ENCODE measurements at places on chromosomes 7 and 10.

GRCh38 chr7:115779561-115779960 lies 251.0 kb downstream of the TFEC start:
- no peak for DNase-seq

GRCh38 chr10:127715782-127716378 lies 21.1 kb upstream of the FOXI2 start:
- DNase-seq = no peak

- DNase-seq = no peak
Measured at GRCh38 chr7:48643431-48644013, 280.8 kb upstream of the CDC14C start.

DNA sequence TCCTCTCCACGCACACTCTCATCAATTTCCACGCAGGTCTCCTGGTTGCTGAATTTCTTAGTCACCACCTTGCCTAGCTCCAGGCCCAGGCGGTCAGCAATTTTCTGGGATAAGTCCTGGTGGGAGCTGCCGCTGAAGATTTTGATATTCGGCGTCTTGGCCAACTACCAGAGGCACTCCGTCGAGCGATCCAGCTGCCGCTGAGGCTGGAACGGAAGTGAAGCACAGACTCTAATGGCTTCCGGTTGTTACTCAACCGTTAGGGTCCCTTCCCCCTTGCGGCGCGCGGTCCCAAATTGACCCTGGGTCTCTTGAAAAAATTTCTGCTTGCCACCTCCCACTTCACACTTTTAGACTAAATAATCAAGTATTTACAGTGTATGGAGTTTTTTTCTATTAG lies at the start of gene PRPS1L1:
Gene PRPS1L1 (minus strand): TSS at position 219 of the 400 bp plus-strand sequence.
- DNase-seq = no peak

DNA sequence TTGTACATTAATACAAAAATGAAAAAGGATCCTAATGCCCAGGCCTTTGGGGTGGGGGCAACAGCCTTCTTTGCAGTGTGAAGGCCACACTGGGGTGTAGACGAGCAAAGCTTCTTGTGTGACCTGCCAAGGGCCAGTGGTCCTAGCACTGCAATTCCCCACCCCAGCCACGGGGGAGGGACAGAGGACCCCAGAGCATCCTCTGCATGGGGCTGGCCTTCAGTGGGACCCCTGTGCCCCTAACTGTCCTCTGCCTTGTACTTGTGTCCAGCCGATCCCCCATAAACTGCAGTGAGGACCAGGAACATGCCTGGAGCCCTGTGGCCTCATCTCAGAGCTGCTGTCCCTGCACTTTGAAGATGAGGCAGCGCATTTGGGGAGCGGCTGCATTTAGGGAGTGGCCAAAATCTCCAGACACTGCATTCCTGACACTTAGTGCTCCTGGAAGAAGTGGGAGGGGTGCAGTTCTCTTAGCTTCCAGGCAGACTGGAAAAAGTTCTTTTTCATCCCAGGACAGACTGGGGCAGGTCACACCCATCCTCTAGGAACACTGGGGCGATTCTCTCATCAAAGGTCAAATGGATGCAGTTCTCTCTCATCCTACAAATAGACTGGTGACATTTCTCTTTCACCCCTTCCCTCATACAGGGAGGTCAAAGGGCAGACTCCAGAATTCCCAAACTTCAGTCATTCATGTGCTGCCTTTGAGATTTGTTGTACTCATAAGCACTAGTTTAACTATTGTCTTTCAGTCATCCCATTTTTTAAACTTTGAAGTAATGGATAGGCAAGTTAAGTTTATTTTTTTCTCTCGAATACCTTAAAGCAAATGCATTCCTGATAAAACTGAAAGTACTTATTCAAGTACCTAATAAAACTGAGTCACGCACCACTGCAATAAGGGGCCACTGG lies 922 bp upstream of the MYO1G start:
- no peak for DNase-seq

DNA sequence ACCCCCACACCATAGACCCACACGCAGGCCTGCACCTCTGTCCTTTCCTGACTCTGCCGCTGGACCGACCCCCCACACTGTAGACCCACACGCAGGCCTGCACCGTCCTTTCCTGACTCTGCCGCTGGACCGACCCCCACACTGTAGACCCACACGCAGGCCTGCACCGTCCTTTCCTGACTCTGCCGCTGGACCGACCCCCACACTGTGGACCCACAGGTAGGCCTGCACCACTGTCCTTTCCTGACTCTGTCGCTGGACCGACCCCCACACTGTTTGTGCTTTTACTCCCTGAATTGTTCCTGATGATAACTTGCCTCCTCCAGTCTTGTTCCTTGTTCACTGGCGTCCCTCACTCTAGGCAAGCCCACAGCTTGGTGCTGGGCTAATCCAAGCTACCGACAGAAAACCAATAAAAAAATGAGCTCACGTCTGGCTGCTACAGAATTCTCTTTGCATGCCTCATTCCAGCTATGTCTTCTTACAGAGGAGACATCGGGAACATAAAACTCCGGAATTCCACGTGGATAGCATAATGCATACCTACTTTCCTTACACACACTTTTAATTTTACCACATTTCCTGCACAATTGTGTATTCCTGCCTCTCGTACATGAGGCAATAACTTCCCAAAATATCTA lies 494.3 kb downstream of the PTPRN2 start:
- DNase-seq = no peak

DNA sequence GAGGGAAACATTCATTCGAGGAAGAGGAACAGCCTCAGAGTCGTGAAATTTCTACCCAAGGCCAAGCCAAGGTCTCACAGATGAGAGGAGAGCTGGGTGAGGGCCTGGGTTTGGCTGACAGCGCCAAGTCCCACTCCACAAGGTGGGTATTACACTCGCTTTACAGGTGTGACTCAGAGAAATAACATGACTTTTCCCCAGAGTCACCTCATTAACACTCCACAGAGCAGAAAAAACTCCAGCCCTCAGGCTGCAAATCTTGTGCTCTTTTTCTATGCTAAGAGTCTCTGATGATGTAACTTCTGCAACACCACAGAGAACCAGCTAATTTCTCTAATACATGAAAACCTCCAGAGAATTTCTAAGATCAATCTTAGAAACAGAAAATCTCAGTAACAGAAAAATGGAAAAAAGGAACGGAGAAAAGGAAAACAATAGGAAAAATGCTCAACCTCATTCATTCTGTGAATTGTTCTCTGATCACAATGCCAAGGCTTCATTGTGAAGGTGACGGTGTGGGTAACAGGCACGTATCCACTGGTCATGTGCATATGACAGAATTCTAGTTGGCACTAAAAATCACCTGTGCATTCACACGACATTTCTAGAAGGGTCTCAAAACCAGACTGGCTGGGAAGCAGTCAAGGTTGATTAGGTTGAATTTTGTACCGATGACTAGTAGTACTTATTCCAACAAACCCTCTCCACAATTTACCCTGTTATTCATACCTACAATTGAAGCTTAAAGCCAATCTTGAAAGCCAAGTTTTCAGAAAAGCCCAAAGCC lies 20.3 kb downstream of the YWHAG start:
- no peak for DNase-seq

Data from epithelial cell of prostate (primary cell).